ENCODE measurements at places on chromosomes 2 and 18.
A peak's percentile ranks its signal among the peaks of the same experiment; 100 is the strongest.

GRCh38 chr2:53334610-53335009 is 433.0 kb upstream of the CHAC2 start:
- no peak for DNase-seq

DNA sequence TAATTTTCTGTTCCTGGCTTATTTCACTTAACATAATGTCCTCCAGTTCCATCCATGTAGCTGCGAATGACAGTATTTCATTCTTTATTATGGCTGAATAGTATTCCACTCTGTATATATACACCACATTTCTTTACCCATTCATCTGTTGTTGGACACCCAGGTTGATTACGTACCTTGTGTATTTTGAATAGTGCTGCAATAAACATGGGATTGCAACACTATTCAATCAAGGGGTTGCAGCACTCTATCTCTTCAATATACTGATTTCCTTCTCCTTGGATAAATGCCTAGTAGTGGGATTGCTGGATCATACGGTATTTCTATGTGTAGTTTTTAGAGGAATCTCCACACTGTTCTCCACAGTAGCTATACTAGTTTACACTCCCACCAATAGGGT is 61.3 kb downstream of the THADA start:
- DNase-seq = no peak

- DNase-seq = no peak
Observed at GRCh38 chr2:233991196-233991595, 59.3 kb upstream of the SPP2 start.

GRCh38 chr2:22998359-22998758 is 386.6 kb upstream of the KLHL29 start:
- no peak for DNase-seq

GRCh38 chr2:159077869-159078268 is 109.4 kb downstream of the TANC1 start:
- no peak for DNase-seq

DNA sequence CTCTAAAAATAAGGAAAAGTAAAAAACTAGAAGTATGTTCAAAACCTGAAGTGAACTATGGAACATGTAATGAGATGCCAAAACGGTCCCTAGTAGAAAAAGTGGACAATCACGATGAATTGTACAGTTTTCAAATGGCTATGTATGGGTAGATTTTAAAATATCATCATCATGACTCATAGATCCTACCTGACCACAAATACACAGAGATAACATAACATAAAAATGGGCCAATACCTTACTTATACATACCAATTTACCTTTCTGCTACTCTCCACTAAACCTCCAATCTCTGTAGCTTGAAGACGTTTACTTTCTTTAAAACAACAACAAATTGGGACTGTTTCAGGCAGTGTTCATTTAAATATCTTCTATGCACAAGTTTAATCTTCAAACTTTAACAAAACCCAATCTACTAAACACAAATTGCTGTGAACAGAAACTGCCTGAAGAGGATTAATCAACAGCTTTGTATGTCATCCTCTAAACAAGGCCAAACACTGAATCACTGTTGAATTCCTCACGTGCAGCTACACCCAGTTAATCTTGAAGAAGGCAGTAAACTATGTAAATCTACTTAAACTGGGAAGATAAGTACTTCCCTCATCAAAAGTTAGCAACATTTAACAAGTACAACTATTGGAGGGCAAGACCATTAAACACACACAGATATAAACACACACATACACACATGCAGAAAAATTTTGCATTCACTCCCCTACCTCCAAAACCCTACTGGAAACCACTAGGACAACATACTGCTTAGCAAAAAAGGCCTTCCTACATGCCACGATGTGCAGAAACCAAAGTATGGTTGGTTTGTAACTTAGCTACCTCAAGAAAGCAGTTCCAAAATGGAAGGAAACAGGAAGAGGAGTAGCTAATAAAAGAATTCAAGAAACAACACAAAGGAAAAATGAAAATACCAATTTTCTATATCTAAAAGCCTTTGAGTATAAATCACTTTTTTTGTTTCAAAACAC is 90.3 kb downstream of the RBMS1 start:
- no peak for DNase-seq

DNA sequence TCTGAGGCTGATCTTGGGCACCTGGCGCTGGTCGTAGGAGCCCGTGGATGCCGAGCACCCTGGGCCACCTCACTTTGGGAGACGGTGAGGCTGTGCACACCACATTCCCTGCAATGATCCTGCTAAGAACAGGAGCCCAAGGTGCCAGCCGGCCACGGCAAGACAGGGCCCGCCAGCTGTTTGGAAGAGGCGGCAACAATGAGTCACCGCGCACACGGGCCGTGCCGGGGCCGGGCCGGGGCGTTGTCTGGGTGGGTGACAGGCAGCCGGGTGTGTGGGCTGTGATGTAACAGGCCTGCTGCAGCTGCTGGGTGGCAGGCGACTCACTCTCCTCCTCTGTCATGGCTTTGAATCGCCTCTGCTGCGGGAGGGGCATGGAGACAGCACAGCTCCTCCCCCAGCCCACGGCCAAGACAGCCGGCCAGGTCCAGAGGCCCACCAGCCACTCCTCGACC is 49.7 kb upstream of the ODC1 start:
- DNase-seq = peak; percentile 6

- no peak for DNase-seq
Observed at GRCh38 chr2:158717366-158718195, 77.5 kb upstream of the DAPL1 start.

GRCh38 chr2:110955556-110955955 is 165.2 kb upstream of the BCL2L11 start:
- DNase-seq = no peak

- DNase-seq = no peak
Observed at GRCh38 chr2:213751446-213751845, 467.2 kb downstream of the SPAG16 start.

DNA sequence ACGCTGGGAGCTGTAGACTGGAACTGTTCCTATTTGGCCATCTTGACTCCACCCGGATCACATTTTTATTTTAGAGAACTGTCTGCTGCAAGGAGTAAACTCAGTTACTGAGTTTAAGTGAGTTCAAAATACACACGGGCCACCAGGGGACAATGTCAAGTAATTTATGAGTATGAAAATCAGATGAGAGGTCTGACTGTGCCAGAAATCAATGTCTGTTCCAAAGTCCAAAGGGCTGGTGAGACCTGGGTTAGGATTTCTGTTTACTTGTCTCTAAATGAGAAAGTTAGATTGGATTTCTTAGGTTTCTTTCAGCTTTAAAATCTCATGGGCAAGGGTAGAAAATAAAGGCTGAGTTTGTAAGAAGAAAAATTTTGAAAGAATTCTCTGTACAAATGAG is 465.8 kb upstream of the MEIS1 start:
- DNase-seq = no peak

GRCh38 chr2:237444071-237444470 is 30.1 kb upstream of the COL6A3 start:
- no peak for DNase-seq
